Esophagus mucosa (tissue), 1 donor: ENCODE measurements at places on chromosomes 1 and 21.
A peak's percentile ranks its signal among the peaks of the same experiment; 100 is the strongest.

DNA sequence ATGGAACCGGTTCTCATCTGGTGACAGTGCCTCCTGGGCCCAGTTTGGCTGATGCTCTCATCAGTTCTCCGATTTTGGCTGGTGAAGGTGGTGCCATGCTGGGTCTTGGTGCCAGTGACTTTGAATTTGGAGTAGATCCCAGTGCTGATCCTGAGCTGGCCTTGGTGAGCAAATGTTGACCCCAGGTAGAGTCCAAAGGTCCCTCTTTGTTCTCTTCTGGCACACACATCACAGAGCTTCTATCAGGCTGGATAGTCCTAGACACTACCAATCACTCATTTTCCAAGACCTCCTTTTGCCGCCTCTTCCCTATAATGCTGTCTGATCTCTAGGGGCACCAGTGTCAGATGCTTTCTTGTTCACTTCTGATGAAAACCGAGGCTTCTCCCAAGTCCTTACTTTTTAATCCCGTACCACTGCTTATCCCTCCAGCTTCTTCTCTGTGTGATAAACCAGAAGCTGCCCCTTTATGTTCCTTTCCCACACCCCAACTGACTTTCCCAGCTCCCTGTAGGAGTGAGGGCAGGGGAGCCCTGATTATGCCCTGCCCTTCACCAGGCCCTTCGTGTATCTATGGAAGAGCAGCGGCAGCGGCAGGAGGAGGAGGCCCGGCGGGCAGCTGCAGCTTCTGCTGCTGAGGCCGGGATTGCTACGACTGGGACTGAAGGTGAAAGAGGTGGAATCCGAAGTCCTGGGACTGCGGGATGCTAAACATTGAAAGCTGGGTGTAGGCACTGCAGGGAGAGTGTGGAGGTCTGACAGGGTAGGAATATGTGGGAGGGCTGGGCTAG, 11.1 kb downstream of the PSMD4 start:
- no peak for ATAC-seq

GRCh38 chr1:206828765-206829164, 36.7 kb upstream of the IL20 start:
- no peak for ATAC-seq

DNA sequence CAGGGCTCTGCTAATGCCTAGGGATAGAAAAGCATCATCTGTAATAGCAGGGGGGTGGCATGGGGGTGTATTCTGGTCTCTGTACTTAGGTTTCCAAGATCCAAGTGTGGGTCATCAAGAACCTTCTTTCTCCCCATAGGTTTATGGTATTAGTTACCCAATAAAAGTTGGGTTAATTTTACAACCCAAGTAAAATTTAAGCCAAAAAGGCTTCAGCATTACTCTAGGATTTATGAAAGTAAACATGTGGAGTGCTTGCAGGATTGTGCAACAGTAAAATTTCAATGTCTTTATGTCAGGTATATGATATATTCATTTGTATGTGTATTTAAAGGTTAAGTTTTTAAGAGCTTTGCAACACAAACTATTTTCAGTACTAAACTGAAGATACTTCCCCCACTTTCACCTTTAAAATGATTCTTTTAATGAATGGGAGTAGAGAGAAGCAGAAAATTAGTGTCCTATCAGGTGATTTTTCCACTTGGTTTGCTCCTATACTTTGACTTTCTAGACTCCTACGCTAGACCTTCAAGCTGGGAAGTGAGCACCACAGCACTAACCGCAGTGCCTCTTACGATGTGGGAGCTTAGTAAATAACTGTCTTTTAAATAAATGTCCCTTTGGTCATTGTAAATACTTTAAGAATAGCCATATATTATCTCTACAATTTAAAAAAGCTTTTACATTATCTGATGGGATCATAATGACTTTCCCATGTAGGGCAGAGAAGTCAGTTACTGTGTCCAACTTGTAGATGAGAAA, 67.8 kb upstream of the UBE2U start:
- no peak for ATAC-seq

- ATAC-seq = peak; percentile 68
These were observed 24.8 kb downstream of the ADGRB2 start for GRCh38 chr1:31739346-31739745.

DNA sequence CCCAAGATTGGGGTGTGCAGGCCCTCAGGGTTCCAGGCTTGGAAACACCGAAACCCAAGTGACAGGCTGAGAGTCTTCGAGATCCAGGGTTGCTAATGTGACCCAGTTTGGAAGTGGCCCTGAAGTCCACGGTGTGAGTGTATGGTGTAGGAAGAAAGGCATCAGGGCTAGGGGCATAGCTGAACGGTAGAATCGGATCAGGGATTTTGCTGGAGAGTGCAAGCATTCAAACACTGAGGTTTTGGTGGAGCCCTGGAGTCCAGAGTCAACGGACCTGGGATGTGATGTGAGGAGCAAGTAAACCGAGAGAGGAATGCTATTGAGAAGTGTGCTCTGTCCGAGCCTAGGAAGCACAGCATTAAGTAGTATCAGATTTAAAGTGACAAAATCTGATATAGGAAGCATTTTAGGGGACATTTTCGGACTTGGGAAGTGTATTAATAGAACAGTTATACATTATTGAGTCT, 958 bp downstream of the NFYC start:
- ATAC-seq = peak; percentile 13

DNA sequence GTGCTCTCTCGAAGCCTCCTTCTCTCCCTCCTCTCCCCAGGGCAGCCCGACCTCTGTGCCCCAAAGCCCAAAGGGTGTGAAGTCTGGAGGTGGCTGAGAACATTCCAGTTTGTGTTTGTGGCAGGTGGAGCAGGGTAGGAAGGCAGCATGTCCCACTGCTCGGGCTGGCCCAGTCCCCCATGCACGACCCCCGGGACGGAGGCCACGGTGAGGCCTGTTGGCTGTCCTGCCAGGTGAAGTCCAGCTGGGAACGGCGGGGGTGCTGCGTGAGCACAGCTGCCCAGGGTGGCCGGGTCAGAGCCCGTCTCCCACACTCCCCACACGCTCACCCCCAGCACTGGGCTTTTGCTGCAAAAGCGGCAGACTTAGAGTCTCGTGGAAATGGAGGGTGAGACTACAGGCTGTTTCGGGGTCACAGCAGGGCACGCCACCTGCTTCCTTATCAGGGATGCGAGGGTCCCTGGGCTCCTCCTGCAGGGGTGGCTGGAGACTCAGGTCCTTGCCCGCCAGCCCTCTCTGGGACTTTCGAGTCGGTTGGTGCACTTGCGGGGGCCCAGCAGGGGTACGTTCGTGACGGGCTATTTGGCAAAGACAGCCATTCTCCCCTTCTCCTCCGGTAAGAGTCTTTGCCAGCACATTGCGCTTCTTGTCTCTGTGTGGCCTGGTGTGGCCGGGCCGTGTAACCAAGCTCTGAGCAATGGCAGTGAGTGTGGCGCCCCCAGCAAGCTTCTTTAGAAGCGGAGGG, 40.3 kb downstream of the MORN1 start:
- no peak for ATAC-seq

DNA sequence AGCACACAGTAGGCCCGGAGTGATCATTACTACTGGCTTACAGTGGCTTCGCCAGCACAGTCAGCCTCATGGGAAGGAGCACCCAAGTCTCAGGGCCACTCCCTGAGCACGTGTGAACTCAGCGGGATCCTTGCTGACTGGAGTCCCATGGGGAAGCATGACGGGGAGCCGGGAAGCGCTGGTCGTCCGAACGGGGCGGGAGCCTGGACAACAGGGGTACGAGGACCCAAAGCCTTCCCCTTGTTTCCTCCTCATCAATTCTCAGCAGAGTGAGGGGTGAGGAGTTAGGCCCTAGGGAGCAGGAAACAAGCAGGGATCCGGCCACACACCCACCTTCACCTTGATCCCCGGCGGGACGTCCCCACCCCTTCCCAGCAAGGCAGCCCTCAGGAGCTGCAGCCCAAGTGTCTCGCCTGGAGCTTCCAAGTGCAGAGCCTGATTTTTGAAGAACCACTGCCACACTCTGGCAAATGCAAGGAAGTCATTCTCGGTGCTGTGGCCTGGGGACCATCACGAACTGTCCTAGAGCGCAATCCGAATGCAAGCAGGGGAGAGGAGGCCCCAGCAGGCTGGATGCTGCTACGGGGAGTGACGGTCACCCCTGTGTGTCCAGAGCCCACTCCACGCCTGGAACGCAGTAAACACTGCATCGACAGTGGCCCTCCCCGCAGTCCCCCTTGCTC, 35.5 kb downstream of the TOMM20 start:
- peak; percentile 62 for ATAC-seq

DNA sequence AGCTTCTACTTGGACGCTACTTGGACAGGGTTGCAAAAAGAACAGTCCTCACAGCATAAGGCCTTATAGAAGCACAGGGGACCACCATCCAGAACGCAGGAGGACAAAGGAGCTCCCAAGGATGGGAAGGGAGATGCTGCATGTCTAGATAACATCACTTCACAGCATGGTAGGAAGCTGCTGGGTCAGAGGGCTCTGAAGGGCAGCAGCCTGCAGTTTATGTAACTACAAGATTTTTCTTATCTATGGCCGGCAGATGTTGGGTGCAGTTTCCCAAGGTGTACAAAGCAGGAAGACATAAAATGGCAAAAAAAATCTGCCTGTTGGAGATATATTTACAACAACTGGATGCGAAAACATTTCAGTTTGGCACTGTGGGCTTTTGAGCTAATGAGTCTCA, 45.3 kb upstream of the SLC5A9 start:
- ATAC-seq = no peak

DNA sequence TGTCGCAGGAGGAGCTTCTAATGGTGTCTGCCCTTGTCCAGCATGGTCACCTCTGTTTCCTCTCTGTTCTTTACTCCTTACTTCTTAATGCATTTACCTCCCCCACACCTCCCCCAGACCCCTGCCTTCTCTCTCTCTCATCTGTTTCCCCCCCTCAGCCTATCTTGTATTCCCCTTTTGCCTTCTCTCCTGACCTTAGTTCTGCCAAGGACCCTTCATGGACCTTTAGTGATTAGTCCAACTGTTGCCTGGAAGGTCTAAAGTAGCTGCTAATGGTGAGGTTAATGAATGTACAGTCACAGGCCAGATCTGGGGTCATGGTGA, 42.3 kb upstream of the PPP2R5A start:
- ATAC-seq = no peak

- no peak for ATAC-seq
These were observed 201.6 kb downstream of the SLC35F3 start for GRCh38 chr1:234106032-234106431.

DNA sequence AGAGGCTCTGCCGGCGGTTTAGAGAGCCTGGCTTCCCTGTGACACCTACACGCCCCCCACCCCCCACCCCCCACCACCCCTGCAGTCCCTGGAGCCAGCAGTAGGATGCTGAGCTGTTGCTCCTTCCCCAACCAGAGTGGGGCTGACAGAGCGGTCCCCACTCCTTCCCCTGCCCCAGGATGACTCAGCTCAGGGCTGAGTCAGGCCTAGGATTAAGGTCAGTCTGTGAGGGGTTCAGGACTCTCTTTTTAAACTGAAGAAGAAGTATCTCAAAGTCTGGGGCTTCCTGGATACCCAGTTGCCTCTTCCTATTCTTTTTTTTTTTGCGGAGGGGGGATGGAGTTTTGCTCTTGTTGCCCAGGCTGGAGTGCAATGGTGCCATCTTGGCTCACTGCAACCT, 19.1 kb downstream of the DMBX1 start:
- ATAC-seq = peak; percentile 34

DNA sequence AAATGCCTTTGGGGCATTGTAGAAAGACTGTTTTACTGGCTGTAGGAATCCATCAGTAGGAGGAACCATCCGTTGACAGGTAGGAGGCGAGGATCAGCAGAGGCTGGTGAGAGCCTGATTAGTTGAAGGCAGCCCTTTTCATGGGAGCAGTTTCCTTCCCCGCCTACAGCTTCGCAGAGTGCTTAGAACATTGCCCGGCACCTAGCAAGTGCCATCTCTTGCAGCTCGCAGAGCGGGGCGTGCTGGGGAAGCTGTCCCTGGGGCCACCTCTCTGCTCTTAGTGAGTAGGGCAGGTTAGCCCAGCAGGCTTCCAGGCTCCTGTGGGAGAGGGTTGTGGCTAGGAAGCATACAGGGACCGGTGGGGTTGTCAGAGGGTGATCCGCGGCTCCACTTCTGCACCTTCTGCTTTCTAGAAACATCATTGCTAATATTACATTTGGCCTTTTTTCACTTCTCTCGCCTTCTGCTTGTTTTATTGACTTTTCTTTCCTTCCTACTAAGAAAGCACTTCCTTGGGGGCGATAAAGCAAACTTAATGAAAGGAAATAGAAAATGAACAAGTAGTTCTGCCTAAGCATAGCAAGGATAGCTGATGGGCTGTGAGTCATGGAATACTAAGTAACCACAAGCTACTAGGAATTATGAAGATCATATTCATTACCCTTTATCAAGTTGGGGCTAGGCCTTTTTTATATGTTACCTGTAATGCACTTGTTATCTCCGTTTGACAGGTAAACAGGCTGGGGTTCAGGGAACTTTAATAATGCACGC, 176.7 kb downstream of the GALNT2 start:
- no peak for ATAC-seq

GRCh38 chr1:119368554-119368953, at the start of gene HAO2:
TSS of gene HAO2 (plus strand) at chr1:119368785. CDS start at chr1:119381086, 12,301 bp downstream.
- no peak for ATAC-seq

- ATAC-seq = no peak
These were observed 32.0 kb downstream of the NFASC start for GRCh38 chr1:204902671-204903070.

- peak; percentile 53 for ATAC-seq
These were observed 14.0 kb upstream of the PODN start for GRCh38 chr1:53047737-53048736.

DNA sequence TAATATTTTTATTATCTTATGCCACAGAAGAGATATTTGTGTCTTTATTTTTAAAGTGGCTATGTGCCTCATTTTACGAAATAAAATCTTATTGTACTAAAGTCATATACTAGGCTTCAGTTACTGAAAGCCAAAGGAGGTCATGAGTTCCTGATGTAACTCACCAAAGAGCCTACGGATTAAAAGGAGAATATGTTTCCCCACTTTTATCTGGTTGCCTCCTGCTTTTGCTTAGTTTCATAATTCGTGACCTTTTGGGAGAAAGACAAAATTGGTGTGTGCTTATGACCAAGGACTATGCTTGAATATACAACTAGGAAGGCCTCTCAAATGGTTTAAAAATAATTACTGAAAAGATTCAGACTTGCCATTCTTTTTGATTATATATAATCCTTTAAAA, 18.2 kb upstream of the AHCTF1 start:
- ATAC-seq = no peak

GRCh38 chr1:55582084-55582483, 366.9 kb upstream of the USP24 start:
- no peak for ATAC-seq

- ATAC-seq = no peak
These were observed 45.3 kb downstream of the DIP2A start for GRCh38 chr21:46503922-46504550.

DNA sequence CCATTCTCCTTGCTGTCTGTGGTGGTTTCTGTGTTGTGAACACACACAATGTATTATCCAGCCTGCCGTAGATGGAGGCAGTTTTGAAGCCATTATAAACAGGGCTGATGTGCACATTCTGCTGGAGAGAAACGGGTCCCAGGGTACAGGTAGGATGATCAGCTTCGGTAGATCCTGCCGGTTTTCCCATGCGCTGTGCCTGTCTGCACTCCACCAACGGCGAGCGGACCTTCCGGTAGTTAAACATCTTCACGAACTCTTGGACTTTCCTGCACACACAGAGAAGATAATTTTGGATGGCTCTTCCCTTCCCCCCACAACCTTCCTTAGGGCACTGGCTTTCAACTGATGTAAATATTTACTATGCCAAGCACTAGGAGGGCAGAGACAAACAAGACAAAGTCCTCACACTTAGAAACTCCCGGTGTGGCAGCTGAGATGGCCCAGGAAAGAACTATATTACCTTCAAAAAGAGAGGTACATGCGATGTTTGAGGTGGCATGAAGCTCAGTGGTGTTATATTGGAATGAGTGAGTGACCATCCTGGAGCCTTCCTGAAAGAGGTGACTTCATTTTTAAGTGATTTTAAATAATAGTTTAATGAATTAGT, 41.7 kb downstream of the ALPL start:
- no peak for ATAC-seq

- ATAC-seq = no peak
These were observed 41.7 kb upstream of the ANGPTL1 start for GRCh38 chr1:178912597-178912996.
